SK-N-SH (cell line): ENCODE measurements at places on chromosomes 11 and 22.

DNA sequence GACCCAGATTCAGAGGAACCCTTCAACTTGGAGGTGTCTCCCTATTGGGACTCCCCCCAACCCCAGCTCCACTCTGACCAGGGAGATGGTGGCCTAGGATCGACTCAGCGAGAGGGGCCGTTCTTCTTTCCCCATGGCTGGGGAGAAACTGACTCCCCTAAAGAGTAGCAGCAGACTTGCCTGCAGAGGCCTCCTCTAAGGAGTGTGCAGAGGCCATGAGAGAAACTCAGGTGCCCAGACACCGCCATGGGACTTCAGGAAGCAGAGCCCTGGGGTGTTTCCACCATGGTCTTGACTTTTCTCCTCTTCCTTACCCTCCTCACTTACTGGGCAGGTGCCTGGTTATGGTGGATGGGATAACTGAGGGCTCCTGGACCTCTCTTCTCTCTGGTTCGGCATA lies 2.6 kb upstream of the TOP3B start:
- DNase-seq = no peak

DNA sequence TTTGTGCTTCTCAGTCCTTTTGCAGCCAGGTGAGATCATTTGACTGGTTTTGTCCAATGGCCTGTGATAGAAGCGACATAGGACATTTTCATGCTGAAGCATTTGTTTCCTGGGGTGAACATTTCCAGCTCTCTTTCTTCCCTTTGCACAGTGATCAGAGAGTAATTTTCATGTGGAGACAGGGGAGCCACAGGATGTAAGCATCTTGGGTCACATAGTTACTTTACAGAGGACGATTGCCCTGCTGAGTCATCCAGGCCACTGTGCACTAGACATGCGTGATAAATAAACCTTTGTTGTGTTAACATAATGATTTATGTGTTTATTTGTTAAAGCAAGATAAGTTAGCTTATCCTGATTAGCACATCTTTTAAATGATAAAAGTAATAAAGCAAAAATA lies 263.5 kb upstream of the CCDC179 start:
- no peak for DNase-seq

DNA sequence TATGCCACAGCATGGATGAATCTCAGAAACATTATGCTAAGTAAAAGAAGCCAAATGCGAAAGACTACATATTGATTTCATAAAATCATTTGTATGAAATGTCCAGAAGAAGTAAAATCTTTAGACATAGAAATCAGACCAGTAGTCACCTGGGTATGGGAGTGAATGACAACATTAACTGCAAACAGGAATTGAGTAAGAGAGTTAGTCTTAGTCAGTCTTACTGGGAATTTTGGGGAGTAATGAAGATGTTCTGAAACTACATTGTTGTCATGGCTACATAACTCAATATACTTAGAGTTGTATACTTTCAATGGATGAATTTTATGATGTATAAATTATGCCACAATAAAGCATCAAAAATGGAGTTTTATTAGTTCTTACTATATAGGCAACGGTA lies 107.8 kb upstream of the CHORDC1 start:
- no peak for DNase-seq

DNA sequence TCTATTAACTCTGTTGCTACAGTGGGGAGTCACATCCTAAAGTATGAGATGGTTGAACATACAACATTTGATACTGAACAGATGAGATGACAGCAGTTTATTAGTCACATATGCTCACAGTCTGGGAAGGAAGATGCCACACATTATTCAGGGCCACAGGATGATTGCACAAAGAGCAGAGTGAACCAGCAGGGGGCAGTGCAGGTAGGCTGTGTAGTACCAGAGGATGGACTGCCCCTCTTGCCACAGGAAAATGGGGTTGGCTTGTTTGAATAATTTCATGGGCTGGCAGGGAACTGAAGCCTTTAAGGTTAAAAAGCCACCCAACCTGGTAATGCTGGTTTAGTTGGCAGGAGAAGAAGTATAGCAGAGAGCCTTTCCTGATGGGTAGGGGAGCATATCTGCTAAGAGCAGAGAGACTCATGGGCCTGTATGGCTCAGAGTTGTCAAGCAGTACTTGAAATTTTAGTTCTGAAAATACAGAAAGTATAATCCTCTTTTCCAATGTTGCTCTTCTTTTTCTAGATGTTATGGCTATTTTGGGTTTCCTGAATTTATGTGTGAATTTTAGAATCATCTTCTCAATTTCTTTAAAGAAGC lies 180.4 kb upstream of the B3GAT1 start:
- DNase-seq = peak; percentile 51

DNA sequence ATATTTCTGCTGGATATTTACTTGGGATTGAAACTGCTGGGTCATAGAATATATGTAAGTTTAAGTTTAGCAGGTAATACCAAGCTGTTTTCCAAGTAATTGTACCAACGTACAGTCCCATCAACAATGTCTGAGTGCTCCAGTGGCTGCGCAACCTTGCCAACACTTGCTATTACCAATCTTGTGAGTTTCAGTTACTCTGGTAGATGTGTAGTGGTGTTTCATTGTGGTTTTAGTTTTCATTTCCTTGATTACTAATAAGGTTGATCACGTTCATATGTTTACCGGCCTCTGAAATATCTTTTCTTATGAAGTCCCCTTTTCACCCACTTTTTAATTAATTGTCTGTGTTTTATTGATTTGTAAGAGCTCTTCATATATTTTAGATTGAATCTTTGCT lies 370.6 kb upstream of the CADM1 start:
- DNase-seq = no peak

GRCh38 chr22:43167001-43167589 lies 15.7 kb downstream of the TSPO start:
- no peak for DNase-seq

DNA sequence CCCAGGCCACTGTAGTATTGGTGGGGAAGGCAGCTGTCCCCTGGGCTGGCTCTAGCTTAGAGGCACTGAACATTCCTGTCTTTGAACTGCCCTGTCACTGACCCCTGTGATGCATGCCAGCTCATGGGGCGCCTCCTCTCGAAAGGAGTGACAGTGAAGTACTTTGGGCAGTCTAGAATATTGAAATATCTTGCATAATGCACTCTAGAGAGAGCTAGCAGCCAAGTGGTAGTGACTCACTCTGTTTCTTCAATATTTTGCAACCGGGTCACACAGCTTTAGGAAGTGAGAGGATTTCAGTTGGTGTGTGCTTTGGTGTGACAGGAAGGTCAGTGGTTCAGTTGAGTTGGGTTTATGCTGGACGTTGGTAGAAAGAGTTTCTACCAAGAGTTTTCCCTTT lies 35.5 kb upstream of the ST14 start:
- no peak for DNase-seq

GRCh38 chr11:13649619-13650018 lies 18.8 kb upstream of the FAR1 start:
- no peak for DNase-seq

- no peak for DNase-seq
Observed at GRCh38 chr22:24059793-24060192, 48.7 kb downstream of the CABIN1 start.

DNA sequence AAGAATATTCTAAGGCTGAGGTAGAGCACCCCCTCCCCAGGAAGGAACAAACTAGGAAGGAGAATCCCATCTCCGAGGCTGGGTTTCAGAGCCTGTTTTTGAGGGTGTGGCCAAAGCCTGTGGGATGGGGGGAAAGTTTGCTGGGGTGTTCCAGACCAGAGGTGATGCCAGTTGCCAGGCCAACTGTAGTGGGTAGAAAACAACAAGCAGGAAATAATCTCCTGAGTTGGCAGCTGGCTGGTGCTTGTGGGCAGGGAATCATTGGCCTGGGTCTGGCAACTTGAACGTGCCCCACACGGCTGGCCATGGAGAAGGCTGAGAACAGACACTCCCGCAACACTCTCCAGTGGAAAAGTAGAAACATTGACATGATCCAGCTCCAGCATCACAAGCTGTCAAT lies 385.6 kb downstream of the ETS1 start:
- DNase-seq = no peak

DNA sequence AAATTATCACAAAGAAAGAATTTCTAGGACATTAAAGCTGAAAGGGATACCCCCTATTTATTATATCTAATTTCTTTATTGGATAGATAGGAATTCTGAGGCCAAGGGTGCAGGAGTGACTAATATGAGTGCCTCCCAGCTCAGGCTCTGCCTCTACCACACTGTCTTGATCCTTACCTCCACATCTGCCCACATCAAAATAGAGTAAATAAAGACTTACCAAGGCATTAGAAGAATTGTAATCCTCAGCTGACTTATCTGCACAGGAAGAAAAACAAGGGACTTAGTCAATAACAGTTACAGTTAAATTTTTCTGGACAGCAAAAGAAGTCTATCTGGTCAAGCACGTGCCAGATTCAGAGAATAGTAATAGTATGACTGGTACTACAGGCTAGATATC lies 72.6 kb upstream of the GDPD4 start:
- no peak for DNase-seq

DNA sequence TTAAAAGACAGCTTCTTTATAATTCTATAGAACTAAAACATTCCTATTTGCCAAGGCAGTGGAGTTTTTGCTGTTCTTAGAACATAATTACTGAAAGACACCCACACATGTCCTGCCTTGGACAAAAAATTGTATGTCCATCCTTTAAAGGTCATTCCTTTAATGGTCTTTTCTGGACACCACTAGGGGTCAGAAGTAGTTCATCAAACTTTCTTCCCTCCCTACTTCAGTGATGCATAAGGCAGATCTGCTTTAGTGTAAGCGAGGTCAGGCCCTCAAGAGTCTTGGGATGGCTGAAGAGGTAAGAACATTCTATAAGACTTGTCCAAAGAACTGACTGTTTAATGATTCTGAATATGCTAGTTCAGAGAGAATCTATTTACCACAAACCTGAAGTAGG lies 4.3 kb upstream of the OR51V1 start:
- DNase-seq = peak; percentile 10
